T-cell (primary cell): ENCODE measurements at places on chromosomes 5 and 9. TPM values are rescaled to one million over a fixed set of nuclear protein-coding genes. Genes with fewer than 3 reads are reported as not detected.

- DNase-seq = no peak
Measured at GRCh38 chr9:86772635-86772993, 174.7 kb downstream of the GAS1 start.

- no peak for DNase-seq
Measured at GRCh38 chr5:17056141-17056631, 120.1 kb upstream of the MYO10 start.

GRCh38 chr5:1709171-1709803 is 90.3 kb downstream of the MRPL36 start:
- DNase-seq = no peak

The C6 gene
- total RNA-seq = not detected

GRCh38 chr5:9343146-9343850 is 202.6 kb downstream of the SEMA5A start:
- DNase-seq = no peak

The PCDHGA10 gene
- total RNA-seq = 0.53 TPM

The PCDHB9 gene
- total RNA-seq = not detected

- no peak for DNase-seq
Measured at GRCh38 chr9:110346325-110346724, 8.7 kb upstream of the TXNDC8 start.

The TMC1 gene
- not detected for total RNA-seq

The FPGS gene
- total RNA-seq = 89.1 TPM

- DNase-seq = no peak
Measured at GRCh38 chr9:19457693-19458009, 48.8 kb downstream of the ACER2 start.
